Activated CD4-positive, alpha-beta T cell treated with anti-CD3 and anti-CD28 coated beads for 36 hours (primary cell): ENCODE measurements at places on chromosomes 13 and 19.

GRCh38 chr13:114067886-114068651 lies 64.4 kb downstream of the RASA3 start:
- DNase-seq = peak; percentile 62
- no peaks in the 10 kb centered on the region for H3K27me3 ChIP-seq
- peaks cover 24% of the 10 kb centered on the region for H3K36me3 ChIP-seq
- H3K27ac ChIP-seq = peak overlapping the region; percentile 94

- peaks cover 64% of the 10 kb centered on the region for H3K36me3 ChIP-seq
- H3K27me3 ChIP-seq = no peaks in the 10 kb centered on the region
- H3K4me3 ChIP-seq = no peak overlapping the region
- DNase-seq = no peak
Measured at GRCh38 chr19:10173527-10173926, 21.2 kb downstream of the DNMT1 start.

DNA sequence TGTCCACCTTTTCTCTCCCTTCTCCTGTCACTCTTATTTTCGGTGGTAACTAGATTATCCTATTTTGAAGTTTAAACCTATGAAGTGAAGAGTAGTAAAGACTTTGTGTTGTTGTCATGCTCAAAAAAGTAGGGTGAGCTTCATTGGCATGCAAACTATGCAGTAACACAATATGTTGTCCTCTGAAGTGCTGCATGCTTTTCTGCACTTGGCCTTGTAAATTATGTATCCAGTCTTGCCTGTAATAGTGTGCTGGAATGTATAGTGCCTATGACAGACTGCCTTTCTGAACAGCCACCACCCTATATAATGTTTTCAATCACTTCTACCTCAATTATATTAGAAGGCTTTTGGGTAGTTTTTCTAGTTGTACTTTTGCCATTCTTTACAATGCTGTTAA lies 1198.2 kb upstream of the PCDH20 start:
- no peak overlapping the region for H3K4me3 ChIP-seq
- no peaks in the 10 kb centered on the region for H3K36me3 ChIP-seq
- no peaks in the 10 kb centered on the region for H3K27me3 ChIP-seq
- no peaks in the 10 kb centered on the region for H3K4me1 ChIP-seq
- no peak overlapping the region for H3K27ac ChIP-seq
- no peak for DNase-seq

- H3K4me1 ChIP-seq = peaks cover 14% of the 10 kb centered on the region
- H3K4me3 ChIP-seq = no peak overlapping the region
- no peak overlapping the region for H3K27ac ChIP-seq
- H3K27me3 ChIP-seq = no peaks in the 10 kb centered on the region
- DNase-seq = peak; percentile 24
- H3K36me3 ChIP-seq = peaks cover 21% of the 10 kb centered on the region
Measured at GRCh38 chr19:4115818-4116385, 8.0 kb downstream of the MAP2K2 start.

DNA sequence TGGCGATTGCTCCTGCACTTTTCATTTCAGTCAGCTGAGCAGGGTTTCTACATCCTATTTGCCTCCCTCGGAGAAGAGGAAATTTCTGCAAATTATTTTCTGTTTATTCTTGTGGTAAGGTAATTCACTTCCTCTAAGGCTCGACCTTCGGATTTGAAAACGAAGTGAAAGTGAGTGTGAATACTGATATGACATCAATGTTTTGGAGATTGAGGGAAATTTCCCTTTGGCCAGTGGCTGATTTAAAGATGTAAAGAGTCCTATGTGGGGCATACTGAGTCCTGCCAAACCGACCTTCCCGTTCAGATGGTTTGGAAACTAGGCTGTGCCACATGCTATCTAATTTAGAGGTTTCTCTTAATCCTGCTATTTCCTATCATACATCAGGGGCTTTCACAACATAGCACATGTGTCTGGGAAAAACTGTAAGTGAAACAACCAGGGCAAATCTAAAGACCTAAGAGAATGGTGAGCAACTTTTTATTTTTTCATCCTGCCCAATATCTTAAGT lies 112.3 kb downstream of the POSTN start:
- H3K36me3 ChIP-seq = no peaks in the 10 kb centered on the region
- no peak overlapping the region for H3K27ac ChIP-seq
- H3K4me3 ChIP-seq = no peak overlapping the region

- peaks cover 43% of the 10 kb centered on the region for H3K36me3 ChIP-seq
- H3K27ac ChIP-seq = peak overlapping the region; percentile 98
- peak overlapping the region; percentile 93 for H3K4me3 ChIP-seq
- H3K4me1 ChIP-seq = peaks cover 49% of the 10 kb centered on the region
- H3K27me3 ChIP-seq = peaks cover 4% of the 10 kb centered on the region
Measured at GRCh38 chr13:32537580-32538142, 934 bp downstream of the N4BP2L2 start.

DNA sequence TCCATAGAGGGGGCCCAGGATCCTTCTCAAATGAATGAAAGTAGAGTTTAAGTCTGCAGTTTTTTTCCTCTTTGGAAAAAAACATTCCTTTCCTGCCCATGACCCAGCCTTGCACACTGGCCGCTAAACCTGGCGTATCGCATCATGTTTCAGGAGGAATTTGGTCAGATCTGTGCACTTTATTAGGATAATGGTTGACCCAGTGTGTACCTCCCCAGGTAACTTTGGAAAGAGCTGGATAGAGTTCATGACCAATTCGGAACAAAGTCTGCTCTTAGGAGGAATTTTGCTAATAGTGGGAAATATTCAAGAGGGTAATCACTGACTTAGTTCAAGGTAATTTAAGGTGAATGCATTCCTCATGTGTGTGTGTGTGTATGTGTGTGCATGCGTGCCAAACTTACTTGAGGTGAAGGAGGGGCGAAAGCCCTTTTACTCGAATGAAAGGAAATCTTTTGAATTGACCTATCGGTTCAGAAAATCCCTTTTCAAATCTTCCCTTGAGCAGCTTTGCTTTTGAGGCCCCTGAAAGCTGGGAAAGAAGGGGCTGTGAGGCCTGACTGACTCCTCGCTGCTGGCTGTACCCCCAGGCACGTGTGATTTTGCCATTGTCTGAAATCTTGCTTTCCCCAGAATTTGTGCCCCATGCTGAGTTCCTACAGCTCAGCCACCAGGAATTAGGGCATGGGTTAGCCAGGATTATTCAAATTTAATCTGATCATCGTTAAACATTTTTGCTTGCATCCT lies 46.3 kb downstream of the SIPA1L3 start:
- DNase-seq = no peak
- H3K36me3 ChIP-seq = peaks cover 12% of the 10 kb centered on the region

DNA sequence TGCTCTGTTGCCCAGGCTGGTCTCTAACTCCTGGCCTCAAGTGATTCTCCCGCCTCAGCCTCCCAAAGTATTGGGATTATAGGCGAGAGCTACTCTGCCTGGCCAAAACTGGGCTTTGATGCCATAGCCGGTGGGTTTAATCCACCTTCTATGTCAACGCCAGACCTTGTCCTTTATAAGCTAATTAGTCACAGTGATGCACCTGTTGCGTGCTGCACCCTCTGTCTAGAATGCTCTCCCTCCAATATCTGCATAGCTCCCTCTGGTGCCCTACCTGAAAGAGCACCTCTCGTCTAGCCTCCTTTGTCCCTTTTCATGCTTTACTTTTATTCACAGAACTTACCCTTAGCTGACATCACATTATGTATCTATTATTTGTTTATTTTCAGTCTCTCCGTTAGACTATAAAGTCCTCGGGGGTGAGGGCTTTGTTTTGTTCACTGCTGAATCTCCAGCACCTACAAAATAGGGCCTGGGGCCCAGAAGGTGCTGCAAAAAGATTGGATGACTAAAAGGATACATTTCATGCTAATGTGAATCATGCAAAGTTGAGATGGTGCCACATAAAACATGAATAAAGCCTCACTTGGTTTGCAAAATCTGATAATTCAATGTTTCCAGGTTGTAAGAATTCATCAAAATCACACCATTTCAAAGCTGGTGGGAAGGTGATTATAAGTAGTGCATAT lies 148.1 kb downstream of the USP12 start:
- H3K27me3 ChIP-seq = peaks cover 18% of the 10 kb centered on the region
- no peak for DNase-seq
- no peak overlapping the region for H3K27ac ChIP-seq
- peaks cover 9% of the 10 kb centered on the region for H3K4me1 ChIP-seq
- H3K4me3 ChIP-seq = no peak overlapping the region
- no peaks in the 10 kb centered on the region for H3K36me3 ChIP-seq

DNA sequence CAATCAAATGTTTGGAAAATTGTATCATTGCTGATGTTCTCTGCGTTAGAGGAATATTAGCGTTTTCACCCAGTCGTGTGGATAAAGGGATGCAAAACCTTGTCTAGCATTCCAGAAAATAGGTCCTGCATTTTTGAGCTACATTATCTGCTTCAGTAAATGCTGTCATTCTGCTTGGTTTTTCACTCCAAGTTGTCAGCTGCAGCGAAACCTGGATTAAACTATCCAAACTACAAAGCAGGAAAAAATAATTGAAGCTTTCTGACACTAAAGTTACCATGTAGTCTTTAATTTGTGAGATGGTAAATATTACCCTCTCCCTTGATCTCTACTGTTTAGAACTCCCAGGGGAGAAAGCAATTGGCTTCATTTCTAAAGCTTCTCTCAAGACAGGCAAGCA lies 1795.5 kb upstream of the PRR20A start:
- no peak overlapping the region for H3K27ac ChIP-seq
- H3K36me3 ChIP-seq = no peaks in the 10 kb centered on the region
- H3K4me1 ChIP-seq = no peaks in the 10 kb centered on the region

- no peak for DNase-seq
- no peak overlapping the region for H3K4me3 ChIP-seq
- no peak overlapping the region for H3K27ac ChIP-seq
- H3K27me3 ChIP-seq = no peaks in the 10 kb centered on the region
- peaks cover 16% of the 10 kb centered on the region for H3K4me1 ChIP-seq
- H3K36me3 ChIP-seq = peaks cover 30% of the 10 kb centered on the region
Measured at GRCh38 chr13:77274126-77274525, 52.8 kb downstream of the MYCBP2 start.

DNA sequence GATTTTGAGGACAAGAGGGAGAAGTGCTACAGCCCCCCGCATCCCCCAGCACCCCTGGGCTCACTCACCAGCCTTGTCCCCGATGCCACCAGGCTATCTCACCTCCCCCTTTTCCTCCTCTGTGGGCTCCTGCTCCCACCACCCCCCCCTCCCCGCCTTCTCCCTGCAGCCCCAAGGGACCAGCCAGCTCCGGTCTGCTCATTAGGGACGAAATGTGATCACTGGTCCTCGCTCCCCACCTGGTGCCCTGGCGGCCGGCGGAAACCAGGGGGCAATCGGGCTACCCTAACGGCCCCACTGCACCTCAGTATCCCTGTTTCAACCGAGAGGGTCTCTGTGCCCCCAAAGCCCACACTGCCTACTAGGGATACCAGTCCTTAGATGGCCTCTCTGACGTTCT lies 2.7 kb downstream of the GPR4 start:
- no peak for DNase-seq
- H3K27me3 ChIP-seq = peaks cover 68% of the 10 kb centered on the region
- peaks cover 2% of the 10 kb centered on the region for H3K36me3 ChIP-seq
- peaks cover 31% of the 10 kb centered on the region for H3K4me1 ChIP-seq
- no peak overlapping the region for H3K27ac ChIP-seq

DNA sequence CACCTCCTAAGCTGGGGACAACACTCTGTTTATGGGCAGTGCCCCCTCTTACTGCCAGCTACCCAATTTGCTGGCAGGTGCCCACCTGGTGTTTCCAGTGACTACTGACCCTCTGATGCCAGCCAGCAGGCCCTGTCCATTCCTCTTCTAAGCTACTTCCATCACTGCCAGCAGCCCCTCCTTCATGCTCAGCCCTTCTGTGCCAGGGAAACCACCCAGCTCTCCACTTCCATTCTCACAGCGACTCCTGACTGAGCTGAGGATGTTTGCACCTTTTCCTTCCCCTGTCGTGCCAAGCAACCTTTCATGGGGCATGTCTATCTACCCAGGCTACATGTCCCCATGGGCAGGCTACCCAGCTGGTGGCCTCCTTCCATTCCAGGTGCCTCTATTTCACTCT lies 24.0 kb upstream of the ZNF492 start:
- H3K4me1 ChIP-seq = no peaks in the 10 kb centered on the region
- no peaks in the 10 kb centered on the region for H3K27me3 ChIP-seq
- H3K27ac ChIP-seq = no peak overlapping the region
- no peak overlapping the region for H3K4me3 ChIP-seq
- no peaks in the 10 kb centered on the region for H3K36me3 ChIP-seq

- H3K27ac ChIP-seq = no peak overlapping the region
- DNase-seq = no peak
- peaks cover 30% of the 10 kb centered on the region for H3K27me3 ChIP-seq
Measured at GRCh38 chr19:48497728-48498594, 13.7 kb downstream of the LMTK3 start.

GRCh38 chr13:31322702-31323405 lies 123.1 kb downstream of the B3GLCT start:
- DNase-seq = no peak
- peaks cover 10% of the 10 kb centered on the region for H3K36me3 ChIP-seq
- H3K4me3 ChIP-seq = no peak overlapping the region
- no peaks in the 10 kb centered on the region for H3K4me1 ChIP-seq

GRCh38 chr19:51331716-51332115 lies 10.2 kb downstream of the VSIG10L start:
- H3K4me1 ChIP-seq = peaks cover 5% of the 10 kb centered on the region
- H3K27ac ChIP-seq = no peak overlapping the region
- peaks cover 7% of the 10 kb centered on the region for H3K36me3 ChIP-seq
- peaks cover 25% of the 10 kb centered on the region for H3K27me3 ChIP-seq
- no peak overlapping the region for H3K4me3 ChIP-seq
- DNase-seq = no peak

GRCh38 chr19:31583148-31583547 lies 233.9 kb upstream of the TSHZ3 start:
- H3K4me3 ChIP-seq = no peak overlapping the region
- H3K36me3 ChIP-seq = no peaks in the 10 kb centered on the region
